ENCODE measurements at places on chromosomes 12 and 14.

DNA sequence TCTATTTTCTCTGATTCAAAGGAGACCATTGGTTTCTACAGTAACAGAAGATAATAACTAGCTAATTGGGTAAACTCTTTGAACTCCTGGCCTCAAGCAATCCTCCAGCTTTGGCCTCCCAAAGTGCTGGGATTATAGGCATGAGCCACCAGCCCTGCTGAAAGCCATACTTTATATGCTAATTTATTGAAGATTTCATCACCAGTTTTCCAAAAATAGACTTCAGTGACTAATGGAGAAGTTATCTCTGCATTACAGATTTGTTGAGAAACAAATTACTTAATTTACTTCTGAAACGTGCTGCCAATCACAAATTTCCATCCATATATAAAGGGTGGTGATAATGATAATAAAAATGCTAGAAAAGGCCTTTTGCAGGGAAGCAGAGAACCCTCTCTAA lies 1758.1 kb upstream of the SEL1L start:
- DNase-seq, result no peak

GRCh38 chr14:76194327-76194726 lies 42.6 kb downstream of the GPATCH2L start:
- no peak for DNase-seq

- DNase-seq, result no peak
Observed at GRCh38 chr12:116060764-116061163, 216.7 kb downstream of the MED13L start.

DNA sequence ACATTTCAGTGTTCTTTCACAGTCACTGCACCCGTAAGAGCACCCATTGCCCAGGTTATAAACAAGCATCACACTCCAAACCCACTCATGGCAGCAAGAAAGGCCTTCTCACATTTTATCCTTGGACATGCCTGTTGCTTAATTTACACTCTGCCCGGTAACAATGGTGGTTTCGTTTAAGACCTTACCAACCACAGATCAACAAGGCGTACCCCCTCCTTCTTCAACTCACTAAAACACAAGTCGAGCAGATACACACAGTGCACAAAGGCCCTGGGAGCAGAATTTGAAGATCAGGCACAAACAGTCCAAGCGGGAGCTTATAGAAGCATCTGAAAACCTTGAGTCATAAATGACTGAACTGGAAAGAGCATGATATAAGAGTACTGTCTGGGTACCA lies 98.1 kb downstream of the GALC start:
- DNase-seq, result peak; percentile 92

- no peak for DNase-seq
Observed at GRCh38 chr12:68259318-68259940, 6.0 kb upstream of the IL22 start.

GRCh38 chr14:78997811-78998210 lies 827.6 kb downstream of the NRXN3 start:
- peak; percentile 73 for DNase-seq

GRCh38 chr14:68911594-68912227 lies 67.4 kb downstream of the ACTN1 start:
- no peak for DNase-seq

- DNase-seq, result no peak
Observed at GRCh38 chr12:129067491-129067890, 214.2 kb downstream of the GLT1D1 start.

- DNase-seq, result no peak
Observed at GRCh38 chr12:52480073-52480472, 6.5 kb upstream of the KRT6C start.
